Spleen (tissue), 13 donors: ENCODE measurements at places on chromosomes 3 and 15. TPM values are rescaled to one million over a fixed set of nuclear protein-coding genes. Genes with fewer than 3 reads are reported as not detected.

Gene GABRA5
- polyA plus RNA-seq = not detected

- no peak for DNase-seq
These were observed 2.8 kb downstream of the TMEM43 start for GRCh38 chr3:14127516-14128161.

DNA sequence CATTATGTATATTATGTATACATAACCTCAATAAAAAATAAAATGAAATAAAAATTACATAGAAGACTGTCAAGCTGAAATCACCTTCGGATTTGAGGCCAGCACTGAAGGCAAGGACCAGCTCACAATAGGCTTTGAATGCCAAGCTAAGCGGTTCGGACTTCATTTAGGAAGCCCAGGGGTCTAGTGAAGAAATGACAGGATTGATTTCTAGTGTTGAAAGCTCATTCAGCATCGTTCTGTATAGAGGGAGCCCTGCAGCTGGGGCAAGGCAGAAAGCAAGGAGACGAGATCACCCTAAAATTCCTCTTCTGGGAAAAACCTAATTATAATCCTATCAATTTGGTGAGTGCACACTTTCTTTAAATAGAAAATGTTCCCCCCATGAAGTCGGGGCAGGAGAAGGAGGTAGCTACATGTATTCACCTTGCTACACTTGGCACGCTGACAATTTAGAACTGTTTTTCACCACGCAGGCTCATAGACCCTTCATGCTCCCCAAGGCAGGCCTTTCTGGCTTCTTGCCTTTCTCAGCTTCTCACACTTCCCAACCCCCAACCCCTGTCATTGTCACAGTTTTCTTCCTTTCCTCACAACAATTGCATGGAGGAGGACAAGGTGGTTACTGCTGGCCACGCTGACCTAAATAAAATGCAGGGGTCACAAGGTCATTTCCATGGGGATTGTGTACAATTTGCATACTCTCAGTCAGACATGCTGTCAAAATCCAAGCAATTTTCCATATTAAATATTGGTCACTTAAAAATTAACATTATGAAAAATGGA, 44.4 kb upstream of the SSR3 start:
- DNase-seq = no peak

- no peak for DNase-seq
These were observed 128.6 kb downstream of the ERC2 start for GRCh38 chr3:56339671-56340070.

DNA sequence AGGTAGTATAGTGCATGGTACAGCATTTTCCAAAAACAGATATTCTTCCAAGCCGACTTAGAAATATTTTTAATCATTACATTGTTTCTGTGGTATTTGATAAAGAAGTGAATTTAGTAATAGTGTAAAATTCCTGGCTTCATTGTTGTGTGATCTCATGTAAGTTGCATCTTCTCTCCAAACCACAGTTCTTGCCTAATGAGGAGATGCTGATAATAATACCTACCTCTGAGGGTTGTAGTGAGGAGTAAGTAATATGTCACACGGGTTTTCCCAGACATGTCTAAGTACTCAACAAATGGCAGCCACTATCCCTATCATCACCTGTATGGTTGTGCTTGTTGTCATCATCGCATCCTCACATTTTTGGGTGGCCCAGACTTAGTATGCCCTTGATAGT, 167.3 kb downstream of the SLCO3A1 start:
- DNase-seq = no peak

- no peak for DNase-seq
These were observed 28.9 kb downstream of the ALDH1A2 start for GRCh38 chr15:58036579-58036978.

Gene TRH
- polyA plus RNA-seq = not detected

Gene NOX5
- polyA plus RNA-seq = 6.7 TPM

- no peak for DNase-seq
These were observed 198.2 kb downstream of the SLCO3A1 start for GRCh38 chr15:92051716-92052115.

DNA sequence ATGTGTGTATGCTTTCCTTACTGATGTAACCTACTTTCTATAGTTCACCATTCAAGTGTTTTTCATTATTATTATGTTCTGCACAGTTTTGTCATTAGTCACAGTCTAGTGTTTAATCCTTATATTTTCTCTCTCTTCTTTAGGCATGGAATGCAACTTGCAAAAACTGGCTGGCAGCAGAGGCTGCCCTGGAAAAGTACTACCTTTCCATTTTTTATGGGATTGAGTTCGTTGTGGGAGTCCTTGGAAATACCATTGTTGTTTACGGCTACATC, 6.9 kb downstream of the SUCNR1 start:
- no peak for DNase-seq

GRCh38 chr3:140187028-140187427, 252.0 kb downstream of the CLSTN2 start:
- no peak for DNase-seq
